ENCODE measurements at places on chromosomes 12 and 14.

GRCh38 chr12:65827827-65828231 lies 3.5 kb downstream of the HMGA2 start:
- DNase-seq, result no peak

DNA sequence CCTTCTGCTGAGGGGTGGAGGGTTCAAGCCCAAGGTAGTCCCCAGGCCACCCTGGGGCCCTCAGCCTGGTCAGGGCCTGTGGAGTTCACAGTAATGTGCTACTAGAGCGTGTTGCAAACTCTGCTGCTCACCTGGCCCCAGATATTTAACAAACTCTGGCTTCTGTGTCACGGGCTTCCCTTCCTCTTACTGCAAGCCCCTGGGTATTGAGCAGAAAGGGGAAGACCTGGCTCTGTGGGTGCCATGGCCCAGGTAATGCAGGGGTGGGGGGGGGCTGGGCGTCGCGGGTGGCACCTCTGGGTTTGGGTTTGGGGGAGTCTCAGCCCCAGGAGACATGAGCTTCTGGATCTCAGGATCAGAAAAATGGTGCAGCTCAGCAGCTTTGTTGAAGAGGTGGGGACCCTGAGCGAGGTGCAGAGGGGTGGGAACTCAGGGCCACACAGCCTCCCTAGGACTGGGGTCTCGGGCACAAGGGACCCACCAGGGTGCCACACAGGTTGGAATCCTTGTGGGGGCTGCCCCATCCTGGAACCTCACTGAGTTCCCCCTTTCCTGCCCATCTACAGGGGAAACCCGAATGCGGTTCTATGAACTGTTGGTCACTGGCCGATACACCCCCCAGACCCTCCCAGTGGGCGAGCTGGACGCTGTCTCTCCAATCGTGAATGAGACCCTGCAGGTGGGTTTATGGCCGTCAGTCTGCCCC lies 4.0 kb downstream of the SETD1B start:
- no peak for DNase-seq

DNA sequence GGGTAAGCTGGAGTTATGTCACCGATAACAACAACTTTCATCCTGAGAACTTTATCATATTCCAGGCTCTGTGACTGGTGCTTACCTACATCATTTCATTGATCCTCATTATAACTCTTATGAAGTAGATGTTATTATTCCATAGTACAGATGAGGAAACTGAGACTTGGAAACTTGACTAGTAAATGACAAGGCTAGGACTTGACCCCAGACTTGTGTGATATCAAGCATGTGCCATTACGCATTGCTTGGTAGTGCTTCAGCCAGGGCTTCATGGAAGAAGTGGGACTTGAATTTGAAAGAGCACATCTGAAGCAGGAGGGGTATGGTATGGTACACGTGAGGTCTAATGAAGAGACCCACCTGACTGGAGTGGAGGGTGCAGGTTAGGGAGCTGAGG lies 11.9 kb downstream of the AVIL start:
- no peak for DNase-seq

DNA sequence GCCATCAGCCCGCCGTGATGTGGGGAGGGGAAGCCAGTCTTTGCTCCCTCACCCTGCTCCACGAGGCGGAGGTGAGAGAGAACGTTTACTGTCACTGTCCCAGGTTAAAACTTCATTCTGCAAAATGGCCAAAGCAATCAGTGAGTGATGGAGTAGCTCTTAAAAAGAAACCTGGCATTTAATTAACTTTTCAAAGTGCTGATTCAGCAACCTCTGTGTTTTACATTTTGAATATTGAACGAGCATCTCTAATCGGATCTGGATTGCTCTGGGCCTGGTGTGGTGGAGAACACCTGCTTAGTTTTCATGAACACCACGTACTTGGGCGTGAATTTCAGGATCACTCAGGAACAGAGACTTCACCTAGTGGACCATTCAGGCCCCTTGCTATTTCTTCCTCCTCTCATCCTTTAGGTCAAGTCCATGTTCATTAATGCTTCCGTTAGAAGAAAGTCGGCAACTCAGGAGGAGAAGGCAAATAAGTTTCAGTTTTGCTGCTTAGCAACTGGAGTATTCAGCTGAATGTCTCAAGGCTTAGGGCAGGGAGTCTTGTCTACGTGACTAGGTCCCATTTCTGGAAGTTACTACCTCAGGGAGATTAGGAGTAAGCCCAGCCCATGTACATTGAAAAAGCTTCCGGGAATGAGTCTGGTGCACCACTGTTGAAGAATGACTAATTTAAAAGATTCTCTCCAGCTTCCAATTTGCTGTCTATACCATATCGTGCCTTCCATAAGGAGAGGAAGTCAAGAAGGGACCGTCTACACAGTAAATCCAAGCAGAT lies 68.2 kb downstream of the IFT43 start:
- DNase-seq, result no peak

- no peak for DNase-seq
Observed at GRCh38 chr12:47889040-47889439, 15.8 kb downstream of the VDR start.

DNA sequence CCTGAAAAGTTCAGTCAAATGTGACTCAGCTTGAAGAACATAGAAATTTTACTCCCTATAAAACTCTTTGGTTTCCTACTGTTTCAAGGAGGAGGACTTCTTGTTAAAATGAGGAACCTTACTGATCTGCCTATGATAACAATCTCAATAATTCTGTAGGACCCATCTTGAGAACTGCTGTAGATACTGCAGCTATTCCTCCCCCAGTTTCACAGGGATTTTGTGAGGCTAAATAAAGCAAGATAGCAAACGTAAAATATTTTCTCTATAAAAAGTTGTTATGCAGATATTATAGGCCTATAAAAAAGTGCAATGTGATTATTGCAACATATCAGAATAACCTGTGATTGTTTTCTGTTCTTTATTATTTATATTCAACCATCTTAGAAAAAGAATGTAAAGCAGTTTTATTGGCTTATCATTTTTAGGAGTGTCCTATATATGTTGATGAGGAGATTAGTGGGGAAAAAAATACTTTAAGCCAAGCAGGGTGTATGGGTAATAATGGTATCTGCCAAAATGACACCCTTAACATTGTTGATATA lies 12.1 kb downstream of the CLEC14A start:
- no peak for DNase-seq
